Peyer's patch (tissue), 4 donors: ENCODE measurements at places on chromosomes 11 and 22. TPM values are rescaled to one million over a fixed set of nuclear protein-coding genes. Genes with fewer than 3 reads are reported as not detected.

DNA sequence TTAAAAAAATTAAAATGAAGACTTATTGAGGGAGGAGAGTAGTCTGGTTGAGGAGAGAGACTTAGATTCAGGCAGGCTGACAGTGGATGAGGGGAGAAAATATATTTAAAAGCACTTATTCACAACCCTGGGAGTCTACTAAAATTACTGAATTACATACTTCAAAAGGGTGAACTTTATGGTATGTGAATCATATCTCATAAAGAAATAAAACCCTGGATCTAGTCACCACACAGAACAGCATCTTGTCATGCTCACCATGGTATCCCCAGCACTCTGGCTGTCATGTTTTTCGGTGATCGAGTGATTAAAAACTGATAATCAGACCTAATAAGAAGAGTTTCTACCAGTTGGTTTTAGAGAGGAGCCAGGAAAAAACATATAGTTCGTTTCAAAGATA lies 11.0 kb downstream of the TEAD1 start:
- DNase-seq = no peak
- H3K27ac ChIP-seq = peak overlapping the region; percentile 31
- H3K4me1 ChIP-seq = peaks cover 56% of the 10 kb centered on the region
- no peak overlapping the region for H3K4me3 ChIP-seq
- H3K27me3 ChIP-seq = no peaks in the 10 kb centered on the region

DNA sequence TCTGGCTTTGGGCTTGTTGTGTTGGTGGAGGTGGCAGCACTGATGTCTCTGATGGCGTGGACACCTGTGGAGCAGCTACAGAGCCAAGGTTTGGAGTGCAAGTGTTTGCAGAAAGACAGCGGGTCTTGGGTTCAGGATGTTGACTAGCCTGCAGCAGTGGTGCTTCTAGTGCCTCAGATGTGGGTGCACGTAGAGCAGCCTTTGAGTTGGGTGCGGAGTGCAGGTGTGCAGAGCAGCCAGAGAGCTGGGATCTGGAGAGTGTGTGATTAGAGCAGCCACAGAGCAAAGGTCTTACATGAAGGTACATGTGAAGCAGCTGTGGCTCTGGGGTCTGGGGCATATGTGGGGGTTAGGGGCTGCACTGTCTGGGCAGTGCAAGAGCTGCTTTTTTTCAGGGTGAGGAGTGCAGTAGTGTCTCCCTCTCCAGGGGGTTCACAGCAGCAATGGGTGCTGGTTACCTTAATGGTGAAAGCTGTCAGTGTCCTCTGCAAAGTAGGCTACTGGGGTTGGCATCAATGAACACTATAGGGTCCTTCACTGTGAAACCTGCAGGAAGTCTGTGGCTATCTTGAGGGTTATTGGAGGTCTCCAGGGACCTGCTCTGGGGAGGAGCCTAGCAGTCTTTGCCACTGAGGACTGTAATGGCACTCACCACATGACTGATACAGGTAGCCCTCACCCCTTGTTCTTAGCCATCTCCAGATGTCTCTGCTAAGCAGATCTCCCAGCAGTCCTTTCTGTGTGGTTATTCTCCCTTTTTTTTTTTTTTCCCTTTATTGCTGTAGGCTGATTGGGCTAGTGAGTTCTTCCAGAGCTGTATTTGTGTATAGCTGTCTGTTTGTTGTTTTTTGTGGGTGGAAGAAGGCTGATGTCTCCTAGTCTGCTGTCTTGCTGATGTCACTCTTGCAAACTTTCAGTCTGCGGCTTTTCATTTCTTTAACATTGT lies 14.3 kb downstream of the BIRC2 start:
- H3K27ac ChIP-seq = peak overlapping the region; percentile 38
- no peak overlapping the region for H3K4me3 ChIP-seq
- H3K4me1 ChIP-seq = no peaks in the 10 kb centered on the region
- peak; percentile 29 for DNase-seq
- no peaks in the 10 kb centered on the region for H3K36me3 ChIP-seq

Gene LARGE1
- total RNA-seq = 156 TPM

Gene PKDREJ
- total RNA-seq = 1.3 TPM
